Stimulated activated CD4-positive, alpha-beta T cell treated with anti-CD3 and anti-CD28 coated beads, Interleukin-15, amount 100 ng/mL, for 1 hour (primary cell): ENCODE measurements at places on chromosomes 4 and X.

DNA sequence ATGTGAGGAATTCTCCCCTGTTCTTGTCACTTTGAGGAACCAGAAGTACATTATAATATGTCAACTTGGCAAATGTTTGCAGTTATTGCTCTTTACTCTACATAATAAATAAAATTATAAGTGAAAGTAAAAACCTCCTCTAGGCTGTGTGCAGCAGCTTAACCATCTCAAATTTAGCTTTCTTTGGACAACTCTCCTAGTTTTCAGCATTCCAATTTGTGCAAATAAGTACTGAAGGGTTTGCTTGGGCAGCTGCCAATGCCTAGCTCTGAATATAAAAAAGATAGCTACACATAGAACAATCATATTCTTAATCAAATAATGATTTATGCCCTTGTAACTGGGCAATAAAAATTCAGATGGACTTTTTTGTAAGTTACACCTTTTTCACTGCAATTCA lies 82.5 kb downstream of the GASK1B start:
- DNase-seq, result no peak

- DNase-seq, result no peak
These were observed 486.7 kb upstream of the MAGEB2 start for GRCh38 chrX:29728639-29729038.

GRCh38 chr4:61180405-61180804 lies 19.7 kb upstream of the ADGRL3 start:
- DNase-seq, result no peak

- DNase-seq, result no peak
These were observed 400.8 kb downstream of the GPM6A start for GRCh38 chr4:175411251-175411650.

DNA sequence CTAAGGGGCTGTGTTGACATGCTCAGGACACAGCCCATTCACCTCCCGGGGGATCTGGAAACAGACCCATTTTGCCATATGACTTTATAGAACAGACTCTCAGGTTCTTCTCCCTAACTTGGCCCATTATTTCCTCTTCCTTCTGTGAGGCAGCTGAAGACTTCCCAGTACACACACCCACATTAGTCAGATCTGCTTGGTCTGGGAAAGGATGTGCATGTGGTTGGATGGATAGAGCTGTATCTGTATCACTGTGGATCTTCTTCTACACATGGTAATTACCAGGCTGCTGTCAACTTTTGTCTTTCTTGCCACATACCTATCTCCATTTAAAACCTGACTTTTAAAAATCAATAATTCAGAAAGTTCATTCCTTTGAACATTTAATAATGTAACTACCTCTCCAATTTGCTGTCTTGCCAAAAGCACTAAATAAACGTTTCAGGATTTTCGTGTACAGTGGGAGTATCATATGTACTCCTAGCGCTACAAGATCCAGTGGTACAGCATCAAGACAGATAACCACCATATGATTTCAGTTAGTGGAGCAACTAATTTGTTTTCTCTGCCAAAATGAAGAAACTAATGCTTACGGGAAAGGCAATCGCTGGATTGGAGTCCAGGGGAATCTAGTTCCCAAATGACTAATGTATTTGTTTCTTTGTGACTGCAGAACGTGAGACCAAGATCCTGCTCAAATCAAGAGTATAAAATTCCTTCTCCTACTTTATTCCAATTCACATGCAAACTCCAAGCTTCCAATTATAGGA lies 134.1 kb upstream of the MAP3K15 start:
- no peak for DNase-seq

DNA sequence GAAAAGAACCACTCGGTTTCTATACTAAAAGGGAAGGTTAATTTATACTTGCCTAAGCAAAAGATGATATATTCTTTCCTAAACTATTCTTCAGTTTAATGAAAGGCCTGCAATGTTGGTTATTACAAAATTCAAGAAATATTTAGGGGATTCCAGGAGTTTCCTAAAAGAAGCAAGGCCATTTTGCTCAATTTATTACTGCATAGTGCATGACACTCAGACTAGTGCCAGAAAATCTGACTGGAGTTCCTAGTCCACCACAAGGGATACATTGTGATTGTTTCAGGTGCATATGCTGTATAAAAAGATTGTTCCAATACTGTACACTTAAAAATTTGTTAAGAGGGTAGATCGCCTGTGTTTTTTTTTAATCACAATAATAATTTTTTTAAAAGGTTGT lies 78.7 kb downstream of the CAPN6 start:
- no peak for DNase-seq

DNA sequence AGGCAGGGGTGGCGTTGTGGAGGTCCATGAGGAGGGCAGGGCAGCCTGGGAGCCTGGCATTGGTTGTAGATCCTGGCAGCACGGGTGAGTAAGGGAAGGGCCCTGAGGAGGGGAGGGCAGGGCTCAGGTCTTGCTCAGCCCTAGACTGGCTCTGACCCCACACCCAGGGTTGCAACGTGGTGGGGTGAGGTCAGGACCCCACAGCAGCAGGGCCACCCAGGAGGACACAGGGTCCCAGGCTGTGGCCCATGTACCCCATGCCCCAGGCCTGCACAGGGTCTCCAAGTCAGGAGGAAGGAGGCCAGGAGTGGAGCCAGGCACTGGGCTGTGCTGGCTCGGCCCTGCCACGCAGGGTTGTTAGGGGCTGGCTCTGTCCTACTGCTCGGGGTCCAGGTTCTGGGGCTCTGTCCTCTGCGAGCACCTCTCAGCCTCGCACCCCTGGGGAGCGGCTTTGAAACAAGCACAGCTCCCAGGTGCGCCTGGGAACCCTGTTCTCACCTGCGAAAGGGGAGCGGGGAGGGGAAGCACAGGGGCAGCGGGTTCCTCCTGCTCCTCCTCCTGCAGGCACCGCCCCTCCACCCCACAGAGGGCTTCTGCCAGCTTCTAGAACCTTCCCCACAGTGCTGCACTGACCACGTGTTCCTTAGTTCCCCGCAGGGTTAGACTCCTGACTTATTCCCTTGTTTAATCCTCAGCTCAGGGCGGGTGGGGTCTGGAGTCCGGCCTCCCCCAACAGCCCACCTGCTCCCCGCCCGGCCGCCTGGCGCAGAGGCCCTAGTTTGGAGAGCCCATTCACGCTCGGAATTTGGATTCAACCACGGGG lies 20.4 kb downstream of the MSANTD1 start:
- DNase-seq, result no peak

- DNase-seq, result no peak
These were observed 10.0 kb upstream of the CC2D2A start for GRCh38 chr4:15459706-15460105.

- no peak for DNase-seq
These were observed 97.7 kb upstream of the PTPN13 start for GRCh38 chr4:86496094-86497080.

DNA sequence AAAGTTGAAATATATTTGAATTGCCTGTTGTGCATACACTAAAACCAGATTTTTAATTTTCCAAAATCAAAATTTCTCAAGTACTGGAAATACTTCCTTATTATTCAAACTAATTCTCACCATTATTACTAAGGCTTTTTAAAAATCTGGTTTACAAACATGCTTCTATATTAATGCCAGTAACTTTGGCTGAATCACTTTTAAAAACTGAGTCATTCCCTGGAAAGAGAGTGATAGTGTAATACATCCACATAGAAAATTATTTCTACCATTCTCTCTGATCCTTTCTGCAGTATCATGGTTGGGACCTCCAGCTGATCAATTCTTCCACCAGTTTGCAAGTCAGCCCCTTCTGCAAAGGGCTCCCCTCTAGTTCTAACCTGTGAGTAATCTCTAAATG lies 165.3 kb upstream of the FAM241A start:
- DNase-seq, result no peak

- DNase-seq, result no peak
These were observed 26.5 kb upstream of the GRIA3 start for GRCh38 chrX:123157586-123157985.

GRCh38 chr4:27717431-27717755 lies 856.8 kb downstream of the STIM2 start:
- no peak for DNase-seq
